MM.1S (cell line): ENCODE measurements at places on chromosomes 16 and 17.

DNA sequence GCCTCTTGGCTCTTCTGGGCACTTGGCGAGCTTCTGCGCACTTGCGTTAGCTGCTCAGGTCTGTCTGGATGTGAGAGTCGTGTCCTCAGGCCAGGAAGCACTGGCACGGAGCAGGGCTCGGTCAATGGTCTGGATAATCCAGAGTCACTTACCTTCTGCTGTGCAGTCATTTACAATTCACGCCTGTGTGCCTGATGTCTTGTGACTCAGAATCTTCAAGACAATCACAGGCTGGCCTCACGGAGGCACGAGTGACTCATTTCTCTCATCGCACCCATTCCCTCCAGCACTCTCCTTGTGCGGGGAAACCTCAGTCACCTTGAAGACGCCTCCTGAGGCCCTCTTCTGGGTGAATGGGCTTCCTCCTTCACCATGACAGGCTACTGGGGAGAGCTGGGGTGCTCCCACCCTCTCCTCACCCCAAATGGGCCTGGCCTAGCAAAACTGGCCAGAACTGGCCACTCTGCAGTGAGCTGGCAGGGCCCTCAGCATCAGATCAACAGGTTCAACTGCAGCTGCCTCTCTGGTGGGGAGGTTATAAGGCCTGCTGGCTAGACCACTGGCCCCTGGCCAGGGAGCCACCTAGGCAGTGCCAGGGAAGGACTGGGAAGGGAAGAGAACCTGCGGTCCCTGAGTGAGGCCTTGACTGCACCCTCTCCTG, 1.9 kb upstream of the CAPN15 start:
- DNase-seq = no peak

DNA sequence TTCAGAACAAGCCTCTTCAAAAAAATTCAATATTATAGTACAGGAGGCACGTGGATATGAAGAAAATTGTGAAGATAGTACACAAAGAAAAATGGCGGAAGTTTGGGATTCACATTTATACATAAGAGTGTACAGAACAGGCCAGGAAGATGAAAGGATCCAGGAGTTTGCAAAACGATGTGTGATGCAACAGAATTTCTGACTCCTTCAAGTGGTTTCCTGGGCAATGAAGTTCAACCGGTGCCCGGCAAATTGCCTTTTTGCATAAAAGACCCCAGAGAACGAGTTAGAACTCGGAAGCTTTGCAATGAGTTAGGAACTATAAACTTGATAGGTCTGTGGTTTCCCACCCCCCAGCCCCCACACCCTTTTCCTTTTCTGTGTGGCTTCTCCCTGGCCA, 189.1 kb downstream of the SALL1 start:
- DNase-seq = no peak

GRCh38 chr17:44543213-44543904, 13.9 kb upstream of the FZD2 start:
- DNase-seq = no peak

- DNase-seq = no peak
Observed at GRCh38 chr16:82649766-82650165, 23.0 kb downstream of the CDH13 start.

DNA sequence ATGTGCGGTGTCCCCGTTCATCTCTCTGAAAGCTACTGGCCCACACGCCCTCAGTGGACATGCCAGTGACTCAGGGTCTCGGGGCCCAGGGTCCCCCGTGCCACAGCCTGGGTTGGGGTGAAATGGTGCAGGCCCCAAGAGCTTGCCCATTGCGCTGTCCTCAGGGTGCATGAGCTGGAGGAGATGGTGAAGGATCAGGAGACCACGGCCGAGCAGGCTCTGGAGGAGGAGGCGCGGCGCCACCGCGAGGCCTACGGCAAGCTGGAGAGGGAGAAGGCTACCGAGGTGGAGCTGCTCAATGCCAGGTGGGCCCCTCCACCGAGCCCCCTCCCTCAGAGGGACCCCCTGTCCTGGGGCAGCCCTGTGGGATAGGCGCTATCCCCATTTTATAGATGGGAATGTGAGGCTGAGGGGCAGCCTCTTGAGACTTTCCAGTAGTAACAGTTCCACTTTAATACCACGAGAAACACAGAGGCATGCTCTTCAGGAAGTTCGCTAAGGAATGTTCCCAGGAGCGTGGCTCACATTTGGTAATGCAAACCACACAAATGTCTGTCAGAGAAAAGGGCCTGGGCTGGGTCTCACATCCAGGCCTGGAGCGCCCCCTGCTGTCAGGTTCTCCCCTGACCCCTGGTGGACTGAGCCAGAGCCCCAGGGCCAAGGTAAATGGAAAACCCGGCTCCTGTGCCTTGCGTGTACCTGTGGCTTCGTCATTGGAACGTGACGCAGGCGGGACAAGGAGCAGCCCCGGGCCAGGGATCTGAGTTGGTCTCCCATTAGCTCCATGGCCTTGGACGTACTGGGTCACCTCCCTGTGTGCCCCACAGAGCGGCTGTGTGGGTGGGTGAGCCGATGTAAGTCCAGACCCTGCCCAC, 133.7 kb downstream of the RAB11FIP4 start:
- DNase-seq = peak; percentile 65

- no peak for DNase-seq
Observed at GRCh38 chr17:67157732-67158639, 87.0 kb downstream of the HELZ start.

GRCh38 chr17:83150369-83151055, 71.1 kb downstream of the METRNL start:
- DNase-seq = no peak

DNA sequence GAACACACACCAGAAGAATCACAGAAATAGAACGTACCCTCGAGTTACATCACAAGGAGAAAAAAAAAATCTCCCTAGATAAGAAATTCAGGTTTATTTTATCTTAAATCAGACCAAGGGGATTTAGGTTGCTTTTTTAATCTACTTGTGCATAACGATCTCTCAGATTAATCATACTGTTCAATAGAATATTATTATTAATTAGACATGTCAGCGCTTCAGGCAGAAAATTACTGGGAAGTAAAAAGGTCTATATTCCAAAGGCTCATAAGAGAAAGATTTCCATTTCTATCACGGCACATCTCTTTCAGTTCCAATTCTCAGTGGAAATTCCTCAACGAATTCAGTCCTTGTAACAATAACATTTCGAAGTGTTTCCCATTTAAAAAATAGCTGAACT, 77.7 kb upstream of the PSMD7 start:
- DNase-seq = no peak
